Stimulated activated CD8-positive, alpha-beta memory T cell treated with anti-CD3 and anti-CD28 coated beads, Interleukin-7, amount 100 ng/mL, for 1 hour (primary cell): ENCODE measurements at places on chromosomes 3 and 15.

- DNase-seq = no peak
Measured at GRCh38 chr15:60660290-60661051, 181.5 kb upstream of the ICE2 start.

- no peak for DNase-seq
Measured at GRCh38 chr15:79083154-79083553, 7.4 kb downstream of the RASGRF1 start.

- no peak for DNase-seq
Measured at GRCh38 chr3:152198665-152199064, 70.1 kb upstream of the MBNL1 start.

- no peak for DNase-seq
Measured at GRCh38 chr3:12758025-12758781, 856 bp downstream of the TMEM40 start.

DNA sequence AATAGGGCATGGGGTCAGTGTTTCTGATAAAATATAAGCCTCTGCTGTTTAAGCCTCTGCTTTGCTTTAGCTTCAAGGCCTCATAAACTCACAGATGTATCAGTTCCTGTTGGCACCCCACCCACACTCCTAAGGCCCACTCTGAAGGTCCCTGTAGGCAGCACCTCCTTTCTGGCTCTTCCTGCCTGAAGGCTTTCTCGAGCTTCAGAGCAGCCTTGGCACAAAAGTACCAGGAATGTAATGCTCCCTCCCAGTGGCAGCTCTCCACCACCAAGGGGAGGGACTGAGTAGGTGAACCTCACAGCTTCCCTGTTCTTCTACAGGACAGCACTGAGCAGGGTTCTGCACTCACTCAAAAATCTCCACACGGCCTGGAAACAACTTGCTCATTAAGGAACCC is 102.2 kb downstream of the ABHD5 start:
- DNase-seq = no peak

GRCh38 chr3:153295901-153296300 is 133.9 kb downstream of the RAP2B start:
- DNase-seq = no peak

GRCh38 chr15:83174891-83175290 is 32.7 kb downstream of the HDGFL3 start:
- no peak for DNase-seq

- no peak for DNase-seq
Measured at GRCh38 chr15:67819636-67820035, 5.7 kb upstream of the SKOR1 start.

DNA sequence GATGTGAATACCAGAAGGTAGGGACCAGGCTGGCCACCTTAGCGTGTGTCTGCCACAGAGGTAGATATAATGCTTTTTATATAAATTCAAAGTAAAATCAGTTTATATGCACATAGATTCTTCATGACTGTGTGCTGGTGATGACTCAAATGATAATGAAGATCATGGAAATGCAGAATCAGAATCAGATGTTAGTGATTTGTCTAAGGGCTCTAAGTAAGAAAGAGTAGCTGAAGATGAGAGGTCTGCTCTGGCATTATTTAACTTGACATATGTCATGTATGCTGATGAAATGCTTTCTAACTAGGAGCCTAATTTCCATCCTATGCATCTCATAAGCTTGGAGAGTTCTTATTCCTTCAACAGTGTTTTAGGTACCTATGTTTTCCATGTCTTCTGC is 50.3 kb upstream of the DPH6 start:
- no peak for DNase-seq

- DNase-seq = no peak
Measured at GRCh38 chr3:140408252-140408651, 269.6 kb upstream of the TRIM42 start.

DNA sequence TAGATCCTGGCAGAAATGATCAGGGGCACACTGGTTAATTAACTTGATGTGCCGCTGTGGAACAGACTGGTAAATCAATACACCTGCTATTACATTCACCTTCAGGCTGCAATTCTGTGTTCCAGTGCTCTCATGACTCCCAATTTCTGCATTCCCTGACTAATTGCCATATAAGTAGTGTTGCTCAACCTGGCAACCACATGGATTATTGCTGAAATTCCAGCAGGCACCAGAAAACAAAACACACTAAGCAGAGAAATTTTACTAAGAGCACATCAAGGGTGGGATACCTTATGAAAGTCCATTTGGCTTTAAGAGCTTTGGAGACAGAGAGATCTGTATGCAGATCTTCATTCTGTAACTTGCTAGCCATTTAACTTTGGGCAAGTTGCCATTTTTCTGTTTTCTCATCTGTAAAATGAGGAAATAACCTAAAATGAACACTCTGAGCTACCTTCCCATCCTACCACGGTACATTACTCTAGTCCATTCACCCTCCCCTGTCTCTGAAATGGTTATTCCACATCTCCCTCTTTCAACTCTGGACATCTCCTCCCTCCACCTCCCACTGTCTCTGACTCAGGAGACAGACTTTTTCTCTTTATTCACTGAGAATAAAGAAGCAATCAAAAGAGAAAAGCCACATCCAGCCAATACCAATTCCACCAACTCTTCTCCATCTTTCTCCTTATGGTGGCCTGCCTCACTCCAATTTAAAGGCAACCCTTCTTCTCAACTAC is 54.6 kb downstream of the STAC start:
- no peak for DNase-seq

- no peak for DNase-seq
Measured at GRCh38 chr3:15623535-15624440, 22.2 kb downstream of the BTD start.

GRCh38 chr15:86076468-86076867 is 3.2 kb upstream of the AGBL1 start:
- no peak for DNase-seq

- no peak for DNase-seq
Measured at GRCh38 chr3:39990532-39990931, 181.1 kb downstream of the MYRIP start.

DNA sequence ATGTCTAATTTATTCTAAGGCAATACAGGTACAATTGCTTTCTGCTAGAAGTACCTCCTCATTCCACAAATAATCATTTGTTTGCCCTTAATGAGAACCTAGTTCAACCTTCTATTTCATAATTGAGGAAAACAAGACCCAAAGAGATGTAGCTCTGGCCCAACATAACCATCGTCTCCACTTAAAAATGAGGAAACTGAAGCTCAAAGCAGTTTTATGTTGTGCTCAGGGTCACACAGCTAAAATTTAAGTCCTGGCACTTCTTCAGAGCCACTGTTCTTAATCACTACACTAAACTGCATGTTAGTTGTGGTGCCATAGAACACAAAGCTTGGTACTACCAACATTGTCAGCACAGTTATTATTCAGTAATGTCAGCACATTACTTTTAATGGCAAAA is 108.0 kb downstream of the SERPINI1 start:
- DNase-seq = no peak

DNA sequence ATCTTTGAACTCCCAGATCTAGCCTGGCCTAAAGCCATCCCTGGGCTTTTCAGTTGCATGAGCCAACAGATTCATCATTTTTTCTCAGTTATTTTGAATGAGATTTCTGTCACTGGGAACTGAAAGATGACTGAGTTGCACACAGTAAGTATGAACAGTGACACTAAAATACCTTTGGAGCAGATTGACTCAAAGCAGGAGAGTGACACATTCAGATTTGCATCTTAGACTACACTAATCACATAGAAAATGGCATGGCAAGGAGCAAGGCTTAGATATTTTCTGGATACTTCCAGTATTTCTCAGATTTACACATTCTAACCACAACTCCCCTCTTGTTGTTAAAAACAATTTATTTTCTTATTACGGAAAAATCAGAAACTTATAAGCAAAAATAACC is 32.8 kb downstream of the SEC62 start:
- no peak for DNase-seq

DNA sequence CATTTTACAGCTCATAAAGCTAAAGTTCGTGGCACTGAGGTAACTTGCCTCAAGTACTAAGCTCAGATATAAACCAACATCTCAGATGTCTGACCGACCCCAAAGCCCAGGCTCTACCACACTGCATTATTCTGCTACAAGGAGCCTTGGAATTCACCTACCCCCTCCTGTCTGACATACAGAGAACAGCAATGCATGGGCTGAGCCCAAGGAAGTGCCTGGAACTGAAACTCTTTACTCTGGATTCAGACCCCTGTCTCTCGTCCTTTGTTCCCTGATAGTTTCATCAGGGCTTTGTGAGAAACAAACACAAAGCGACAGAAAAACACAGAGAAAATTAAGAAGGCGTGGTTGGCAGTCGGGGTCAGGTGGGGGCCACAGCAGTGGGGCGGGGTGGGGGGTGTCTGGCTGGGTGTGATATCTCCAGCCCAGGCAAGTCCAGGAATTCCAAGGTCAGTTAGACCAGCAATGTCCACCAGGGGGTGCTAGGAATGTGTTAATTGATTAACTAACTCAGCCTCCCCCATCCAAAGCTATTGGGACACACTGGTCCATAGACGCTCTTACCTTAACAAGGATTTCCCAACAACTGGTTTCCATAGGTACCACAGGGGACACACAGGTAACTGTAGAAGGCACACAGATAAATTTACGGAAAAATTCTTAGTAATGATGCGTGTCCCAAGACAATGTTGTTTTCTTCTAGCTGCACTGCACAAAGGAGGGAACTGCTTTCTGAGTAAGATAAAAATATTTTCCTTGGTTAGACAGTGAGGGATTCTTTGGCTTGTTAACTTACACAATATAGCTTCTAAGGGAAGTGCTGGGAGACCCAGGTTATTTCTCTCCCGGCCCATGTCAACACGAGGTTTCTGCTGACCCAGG is 18.8 kb upstream of the SSUH2 start:
- no peak for DNase-seq

DNA sequence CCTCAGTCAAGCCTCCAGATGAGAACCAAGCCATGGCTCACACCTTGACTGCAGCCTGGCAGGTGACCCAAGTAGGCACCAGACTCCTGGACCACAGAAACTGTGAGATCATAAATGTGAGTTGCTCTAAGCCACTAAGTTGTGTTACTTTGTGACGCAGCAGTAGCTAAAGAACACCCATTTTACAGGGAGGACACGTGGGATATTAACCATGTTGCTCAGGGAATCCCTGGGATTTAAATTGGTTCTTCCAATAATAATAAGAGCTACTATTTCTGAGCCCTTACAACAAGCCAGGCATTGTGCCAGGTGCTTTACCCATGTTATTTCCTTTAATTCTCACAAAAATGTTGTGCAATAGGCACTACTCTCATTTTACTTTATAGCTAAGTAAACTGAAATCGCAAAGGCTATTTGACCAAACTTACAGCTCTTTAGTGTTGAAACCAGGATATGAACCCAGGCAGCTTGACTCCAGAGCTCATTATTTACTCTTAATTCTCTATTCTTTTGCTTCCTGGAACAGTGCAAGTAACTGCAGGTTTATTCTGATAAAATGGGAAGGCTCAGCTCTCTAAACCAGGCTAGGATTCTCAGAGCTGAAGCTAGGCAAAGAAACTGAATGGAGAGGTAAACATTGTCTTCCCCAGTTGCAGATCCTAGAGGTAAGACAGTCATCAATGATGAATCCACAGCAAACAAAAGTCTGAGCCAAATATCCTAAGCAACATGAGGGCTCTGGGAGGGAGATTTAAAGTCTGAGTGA is 294.4 kb downstream of the KBTBD8 start:
- DNase-seq = no peak
